Small intestine (tissue), 16 donors: ENCODE measurements at places on chromosomes 5 and 9. TPM values are rescaled to one million over a fixed set of nuclear protein-coding genes. Genes with fewer than 3 reads are reported as not detected.

Gene CCDC187
- polyA plus RNA-seq, result 2.7 TPM

Gene UGT3A2
- not detected for polyA plus RNA-seq

Gene CDH6
- 0.54 TPM for polyA plus RNA-seq

Gene STPG3
- polyA plus RNA-seq, result 3.9 TPM

Gene NUTM2F
- polyA plus RNA-seq, result not detected

Gene IL3
- polyA plus RNA-seq, result not detected

Gene HABP4
- polyA plus RNA-seq, result 4.1 TPM

Gene SPINK4
- 2,061 TPM for polyA plus RNA-seq

Gene HACD4
- 0.94 TPM for polyA plus RNA-seq

Gene IFNB1
- polyA plus RNA-seq, result not detected

Gene APBA1
- not detected for polyA plus RNA-seq

Gene TEX48
- not detected for polyA plus RNA-seq

Gene FAM169A
- polyA plus RNA-seq, result not detected

Gene IFNA13
- not detected for polyA plus RNA-seq

Gene PCDHGB3
- 0.31 TPM for polyA plus RNA-seq

Gene SPATA6L
- polyA plus RNA-seq, result 0.54 TPM

Gene ZNF883
- 2.0 TPM for polyA plus RNA-seq

Gene PDE6A
- polyA plus RNA-seq, result 1.3 TPM

Gene SLC34A1
- not detected for polyA plus RNA-seq

Gene CDKN2B-AS1
- 1.3 TPM for polyA plus RNA-seq

Gene FAM163B
- 0.19 TPM for polyA plus RNA-seq
